Germinal center (tissue), 1 donor: ENCODE measurements at places on chromosomes 5 and 9.

- no peak for DNase-seq
These were observed 60.9 kb downstream of the RXRA start for GRCh38 chr9:134386951-134387831.

- no peak for DNase-seq
These were observed 127.2 kb upstream of the ASTN2 start for GRCh38 chr9:117542021-117542420.

DNA sequence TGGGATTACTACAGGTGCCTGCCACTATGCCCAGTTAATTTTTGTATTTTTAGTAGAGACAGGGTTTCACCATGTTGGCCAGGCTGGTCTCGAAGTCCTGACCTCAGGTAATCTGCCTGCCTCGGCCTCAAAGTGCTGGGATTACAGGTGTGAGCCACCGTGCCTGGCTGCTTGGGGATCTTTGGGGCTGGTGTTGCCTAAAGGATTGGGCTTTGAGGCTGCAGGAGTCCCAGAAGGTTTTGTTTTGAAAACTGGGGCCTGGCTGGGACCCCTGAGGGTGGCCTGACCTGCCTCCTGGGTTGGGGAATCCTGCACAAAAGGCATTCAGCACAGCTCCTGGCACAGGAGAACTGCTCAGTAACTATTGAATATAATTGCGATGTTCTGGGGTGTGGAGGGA, 25.1 kb upstream of the SHB start:
- no peak for DNase-seq

DNA sequence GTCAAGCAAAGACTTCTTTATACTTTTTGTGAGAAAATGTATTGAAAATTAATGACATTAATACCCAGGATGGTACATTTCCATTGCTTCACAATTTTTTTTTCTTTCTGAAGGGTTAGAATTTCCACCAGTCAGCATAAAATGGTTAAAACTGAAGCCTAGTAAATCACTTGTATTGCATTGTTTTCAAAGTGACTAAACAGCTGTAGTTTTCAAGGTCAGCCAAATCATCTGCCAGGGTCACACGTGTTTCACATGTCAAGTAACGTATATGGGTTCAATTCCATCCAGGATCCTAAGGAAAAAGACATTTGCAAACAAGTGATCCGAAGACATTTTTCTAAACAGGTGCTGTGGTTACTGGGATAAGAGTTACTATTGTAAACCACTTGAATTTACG, 574.2 kb downstream of the RAB3C start:
- no peak for DNase-seq

GRCh38 chr9:16068476-16068875, 515.6 kb downstream of the CCDC171 start:
- no peak for DNase-seq

DNA sequence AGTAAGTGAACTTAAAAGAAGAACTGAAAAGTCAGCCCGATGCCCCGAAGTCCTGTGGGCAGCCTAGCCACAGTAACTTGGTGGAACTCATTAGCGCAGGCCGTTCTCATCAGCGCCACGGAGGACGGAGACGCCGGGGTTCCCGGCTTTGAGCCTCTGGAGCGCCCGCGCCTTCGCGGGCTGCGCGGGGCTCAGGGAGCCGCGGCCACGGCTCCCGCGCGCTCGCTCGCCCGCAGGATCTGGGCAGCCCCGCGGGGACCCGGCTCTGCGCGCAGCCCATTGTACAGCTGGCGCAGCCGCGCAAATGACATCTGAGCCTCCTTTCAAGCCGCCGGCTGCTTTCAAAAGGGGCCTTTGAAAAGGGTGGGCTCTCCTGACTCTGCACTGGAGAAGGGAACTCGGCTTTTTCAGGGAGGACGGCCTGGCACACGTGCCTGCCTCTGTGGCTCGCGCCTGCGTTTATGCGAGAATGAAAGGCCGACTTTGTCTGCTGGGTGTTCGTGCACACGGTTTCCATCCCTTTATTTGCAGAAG, 40.7 kb downstream of the TLR4 start:
- DNase-seq = peak; percentile 4

- no peak for DNase-seq
These were observed 162.0 kb upstream of the SNX2 start for GRCh38 chr5:122612901-122613300.

DNA sequence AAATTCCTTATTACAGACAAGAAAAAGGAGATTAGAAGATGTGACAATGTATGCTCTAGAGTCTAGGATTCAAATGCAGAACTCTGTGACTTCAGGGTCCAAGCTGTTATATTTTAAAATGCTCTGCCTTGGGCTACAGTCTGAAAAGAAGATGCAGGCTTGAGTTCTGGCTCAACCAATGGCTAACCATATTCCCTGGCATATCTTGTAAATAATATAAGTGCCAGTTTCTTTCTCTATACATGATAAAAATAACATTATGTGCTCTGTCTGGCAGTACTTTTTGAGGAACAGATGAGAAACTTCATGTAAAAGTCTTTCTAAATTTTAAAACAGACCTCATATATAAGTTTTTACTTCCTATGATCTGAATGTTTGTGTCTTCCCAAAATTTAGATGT, 926.5 kb upstream of the CDH6 start:
- no peak for DNase-seq

DNA sequence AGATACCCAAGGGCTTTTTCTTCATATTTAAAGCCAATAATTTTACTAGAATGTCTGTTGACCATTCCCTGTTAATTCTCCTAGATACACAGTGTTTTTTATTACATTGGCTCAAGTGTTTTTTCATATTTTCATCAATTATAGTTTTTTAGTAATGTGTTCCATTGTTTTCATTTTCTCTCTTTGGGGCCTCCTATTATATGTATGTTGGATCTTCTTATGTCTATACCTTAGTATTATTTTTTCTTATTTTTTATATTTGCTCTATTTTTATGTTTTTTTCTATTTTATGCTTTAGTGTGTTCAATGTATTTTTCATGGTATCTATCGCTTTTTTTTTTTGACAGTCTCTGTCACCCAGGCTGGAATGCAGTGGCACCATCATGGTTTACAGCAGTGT, 7.5 kb downstream of the KIAA1958 start:
- DNase-seq = no peak

DNA sequence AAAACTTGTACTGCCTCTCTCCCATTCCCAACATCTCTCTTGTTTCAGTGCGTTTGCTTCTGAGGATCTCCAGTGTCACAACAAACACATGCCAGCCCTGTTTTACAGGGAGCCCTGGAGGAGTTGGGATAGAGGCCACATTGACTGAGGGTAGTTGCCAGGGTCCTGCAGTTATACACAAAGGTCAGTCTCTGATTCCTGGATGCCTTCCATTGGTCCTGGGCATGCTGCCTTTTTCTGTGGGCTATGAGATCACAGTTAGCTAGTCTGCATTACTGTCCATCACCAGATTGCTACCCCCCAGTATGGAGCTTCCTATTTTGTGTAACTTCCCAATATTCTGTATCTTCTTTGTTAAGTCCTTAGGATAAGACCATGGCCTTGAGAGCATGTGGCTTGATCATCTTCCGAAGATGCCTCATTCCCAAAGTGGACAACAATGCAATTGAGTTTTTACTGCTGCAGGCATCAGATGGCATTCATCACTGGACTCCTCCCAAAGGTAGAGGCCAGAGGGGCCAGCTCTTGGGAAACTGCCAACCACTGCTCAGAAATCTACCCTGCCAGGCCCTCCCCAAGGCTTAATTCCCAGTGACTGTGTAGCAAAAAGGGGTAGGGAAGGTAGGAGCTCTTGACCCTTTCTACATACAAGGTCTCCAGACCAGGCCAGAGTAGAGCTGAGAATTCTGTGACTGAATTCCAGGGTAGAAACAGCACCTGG, 9.5 kb downstream of the NUDT2 start:
- no peak for DNase-seq

DNA sequence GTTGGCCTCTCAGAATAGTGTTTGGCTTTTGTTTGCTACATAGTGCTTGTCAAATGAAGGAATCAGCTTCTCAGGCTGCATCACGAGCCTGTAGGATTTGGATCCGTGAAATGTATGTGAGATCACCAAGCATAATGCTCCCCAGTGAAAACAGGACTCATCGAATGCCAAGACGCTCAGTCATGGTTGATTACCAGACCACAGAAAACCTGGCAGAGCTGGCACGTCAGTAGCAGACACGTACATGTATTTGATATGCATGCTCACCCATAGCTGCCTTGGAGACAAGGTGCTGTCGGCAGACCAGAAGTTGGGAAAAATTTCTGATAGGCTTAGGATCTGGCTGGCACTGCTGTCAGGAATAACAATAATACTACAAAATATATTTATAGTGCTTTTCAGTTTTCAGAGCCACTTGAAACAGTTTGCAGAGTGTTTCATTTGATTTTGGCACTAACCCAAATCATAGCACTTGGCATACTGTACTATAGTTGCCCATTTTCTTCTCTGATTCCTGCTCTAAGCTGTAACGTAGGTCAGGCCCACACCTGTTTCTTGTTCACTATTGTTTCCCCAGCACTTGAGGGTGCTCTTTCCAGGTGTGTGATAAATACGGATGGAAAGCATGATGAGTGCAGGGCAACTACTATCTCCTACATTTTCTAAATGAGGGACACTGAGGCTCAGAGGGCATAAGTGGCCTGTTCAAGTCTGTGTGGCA, 226.1 kb downstream of the NR3C1 start:
- no peak for DNase-seq

- no peak for DNase-seq
These were observed 128.8 kb downstream of the FER start for GRCh38 chr5:108876451-108876850.

- no peak for DNase-seq
These were observed 133.8 kb upstream of the SLC24A2 start for GRCh38 chr9:19922476-19923118.

GRCh38 chr5:669111-669841, 23.9 kb downstream of the TPPP start:
- DNase-seq = peak; percentile 28

GRCh38 chr9:2299843-2300205, 284.7 kb downstream of the SMARCA2 start:
- DNase-seq = no peak

GRCh38 chr9:7560669-7561305, 238.8 kb downstream of the DMAC1 start:
- DNase-seq = no peak

DNA sequence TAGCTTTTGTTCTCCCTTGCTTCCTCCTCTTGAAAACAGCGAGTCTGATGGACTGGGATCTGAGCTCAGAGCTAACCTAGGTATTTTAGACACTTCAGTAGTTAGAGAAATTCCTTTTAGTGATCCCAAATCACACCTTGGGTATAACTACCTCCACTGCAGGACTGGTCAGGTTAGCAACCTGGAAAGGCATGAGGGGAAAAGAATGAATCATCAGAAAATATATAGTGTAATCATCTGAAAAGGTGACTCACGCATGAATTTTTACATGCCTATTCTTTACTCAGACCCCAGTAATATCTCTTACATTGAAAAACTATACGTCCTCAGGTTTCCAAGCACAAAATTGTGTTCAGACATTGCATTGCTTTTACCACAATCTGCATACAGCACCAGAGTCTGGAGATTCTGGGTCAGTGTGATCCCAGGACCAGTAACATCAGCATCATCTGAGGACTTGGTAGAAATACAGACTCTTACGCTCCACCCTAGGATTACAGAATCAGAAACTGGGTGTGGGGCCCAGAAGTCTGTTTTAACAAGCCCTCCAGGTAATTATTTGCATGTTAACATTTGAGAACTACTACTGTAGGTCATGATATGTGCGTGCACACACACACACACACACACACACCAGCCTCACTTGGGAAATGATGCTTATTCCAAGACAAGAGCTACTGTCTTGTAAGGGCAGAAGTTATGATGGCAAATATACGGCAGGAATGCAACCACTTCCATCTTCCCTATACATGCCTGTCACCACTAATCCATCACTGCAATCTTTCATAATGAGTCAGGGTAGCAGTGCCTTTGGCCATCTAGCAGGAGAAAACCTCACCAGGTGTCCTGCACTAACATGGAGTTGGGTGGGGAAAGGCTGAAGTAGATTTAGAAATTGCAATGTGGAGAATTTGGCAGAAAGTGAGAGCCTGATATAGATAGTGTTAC, 271.6 kb upstream of the MAP3K1 start:
- no peak for DNase-seq

DNA sequence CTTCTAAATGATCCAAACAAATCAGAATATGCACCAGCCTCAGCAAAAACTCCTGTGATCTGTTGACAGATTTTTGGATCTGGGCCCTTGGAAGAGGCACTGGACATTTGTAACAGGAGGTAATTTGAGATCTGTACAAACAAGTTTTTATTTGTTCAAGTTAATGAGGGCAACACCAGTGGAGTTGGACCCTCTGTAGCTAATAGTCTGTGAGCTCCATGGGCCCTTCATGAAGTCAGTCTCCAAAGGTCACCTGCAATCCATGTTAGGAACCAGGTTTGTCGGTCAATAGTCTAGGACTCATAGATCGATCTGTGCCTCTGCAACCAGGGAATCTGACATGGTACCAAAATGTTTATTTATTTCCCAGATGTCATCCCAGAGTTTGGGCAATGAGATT, 40.9 kb downstream of the PAM start:
- DNase-seq = no peak

GRCh38 chr5:169280286-169280685, 20.7 kb downstream of the SLIT3 start:
- DNase-seq = no peak

GRCh38 chr5:152632360-152632759, 227.3 kb upstream of the NMUR2 start:
- no peak for DNase-seq

- DNase-seq = no peak
These were observed 9.0 kb downstream of the PPP3R2 start for GRCh38 chr9:101585740-101586139.

DNA sequence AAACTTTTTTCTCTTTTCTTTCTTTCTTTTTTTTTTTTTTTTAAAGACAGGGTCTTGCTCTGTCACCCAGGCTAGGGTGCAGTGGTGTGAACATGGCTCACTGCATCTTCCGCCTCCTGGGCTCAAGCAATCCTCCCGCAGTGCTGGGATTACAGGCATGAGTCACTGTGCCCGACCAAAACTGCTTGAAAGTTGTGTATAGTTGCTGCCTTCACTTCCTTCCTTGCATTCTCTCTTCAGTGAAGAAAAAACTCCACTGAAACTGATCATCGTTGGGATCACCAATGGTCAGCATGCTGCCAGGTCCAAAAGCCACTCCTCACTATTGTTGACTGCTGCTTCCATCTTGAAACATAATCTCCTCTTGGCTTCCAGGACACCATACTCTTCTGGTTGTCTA, 66.6 kb upstream of the CTNNA1 start:
- no peak for DNase-seq
